ENCODE measurements at places on chromosomes 7 and 10.

- DNase-seq: no peak
These were observed 44.0 kb downstream of the AKR1D1 start for GRCh38 chr7:138120140-138120827.

DNA sequence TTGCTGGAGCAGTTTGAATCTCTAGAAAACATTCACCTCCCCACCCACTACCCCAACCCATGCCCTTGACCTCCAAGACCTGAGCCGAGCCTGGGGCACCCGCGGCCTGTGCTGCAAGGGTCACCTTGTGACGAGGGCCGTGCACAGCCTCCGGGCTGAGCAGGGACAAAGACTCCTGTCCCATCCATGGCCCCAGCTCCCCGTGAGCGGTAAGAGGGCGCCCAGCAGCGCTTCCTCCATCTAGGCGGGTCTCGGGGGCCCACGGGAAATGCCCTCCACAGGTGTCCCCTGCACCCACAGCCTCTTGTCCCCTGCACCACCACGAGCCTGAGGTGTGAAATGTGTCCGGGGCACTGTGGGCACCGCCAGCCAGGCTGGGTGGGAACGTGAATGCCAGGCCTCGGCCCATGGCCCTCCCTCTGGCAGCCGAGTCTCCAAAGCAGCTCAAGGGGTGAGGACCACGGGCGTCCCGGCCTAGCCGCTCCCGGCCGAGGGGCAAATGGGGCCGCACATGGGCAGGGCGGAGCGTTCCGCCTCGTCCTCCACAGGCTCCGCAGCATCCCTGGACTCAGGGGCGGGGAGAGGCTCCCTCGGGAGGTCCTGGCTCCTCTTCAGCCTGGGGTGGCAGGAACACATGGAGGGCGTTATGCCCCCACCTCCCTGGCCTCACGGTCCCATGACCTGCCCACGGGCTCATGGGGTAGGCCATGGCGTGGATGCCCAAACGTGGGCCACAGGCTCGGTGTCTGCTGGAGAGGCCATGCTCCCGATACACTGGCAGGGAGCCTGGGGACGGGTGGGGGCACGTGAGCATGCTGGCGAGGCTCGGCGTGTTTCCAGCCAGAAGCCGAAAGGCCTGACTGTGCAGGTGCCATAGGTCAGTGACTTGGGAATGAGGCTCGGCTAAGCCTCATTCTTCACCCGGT, 21.1 kb downstream of the DPYSL4 start:
- DNase-seq: no peak

DNA sequence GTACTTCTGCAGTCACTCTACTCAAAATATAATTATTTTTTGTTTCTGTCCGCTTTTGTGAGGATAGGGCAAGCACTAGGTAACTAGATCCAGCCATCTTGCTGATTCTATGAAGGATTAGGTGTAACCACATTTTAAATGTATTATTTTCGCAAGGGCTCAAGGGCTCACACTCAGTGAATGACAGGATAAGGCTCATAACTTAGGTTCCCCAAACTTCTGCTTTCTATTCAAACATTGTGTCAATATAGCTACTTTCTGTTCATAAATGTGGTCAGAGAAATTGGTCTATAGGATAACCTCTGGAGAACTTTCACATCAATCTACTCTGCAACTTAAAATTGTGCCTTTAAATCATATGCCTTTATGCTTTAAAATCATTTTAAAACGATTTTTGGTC, 1141.2 kb downstream of the SORCS1 start:
- no peak for DNase-seq

GRCh38 chr7:106045586-106045985, 66.5 kb downstream of the SYPL1 start:
- DNase-seq: no peak

- DNase-seq: no peak
These were observed 48.5 kb downstream of the GRID1 start for GRCh38 chr10:86317949-86318725.

DNA sequence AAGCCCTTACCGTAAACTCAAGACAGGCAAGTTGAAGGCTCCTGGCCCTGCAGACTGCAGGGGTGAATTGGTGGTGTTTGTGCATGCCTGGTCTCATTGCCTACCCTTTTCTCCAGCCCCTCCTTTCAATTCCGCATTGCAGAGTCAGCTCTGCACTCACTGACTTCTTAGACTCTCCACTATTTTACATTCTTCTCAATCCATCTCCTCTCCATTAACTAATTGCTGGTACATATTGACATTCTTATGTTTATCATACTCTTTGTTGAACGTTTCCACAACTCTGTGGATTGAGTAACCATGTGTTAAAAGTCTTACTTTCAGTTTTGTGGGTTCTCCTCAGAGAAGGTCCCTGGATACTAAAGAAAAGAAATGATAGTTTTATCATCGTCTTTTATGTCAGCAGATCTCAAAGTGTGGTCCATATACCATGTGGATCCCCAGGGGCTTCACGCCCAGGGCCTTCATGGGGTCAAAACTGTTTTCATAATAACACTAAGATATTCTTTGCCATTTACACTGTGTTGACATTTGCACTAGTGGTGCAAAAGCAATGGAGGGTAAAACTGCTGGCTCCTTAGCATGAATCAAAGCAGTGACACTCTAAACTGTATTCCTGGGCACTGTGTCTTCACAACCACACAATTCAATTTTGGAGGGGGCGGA, 135.4 kb upstream of the FZD1 start:
- DNase-seq: no peak

GRCh38 chr10:49194212-49194920, 6.2 kb upstream of the TMEM273 start:
- no peak for DNase-seq

GRCh38 chr10:71966046-71967004, 2.1 kb downstream of the CHST3 start:
- no peak for DNase-seq

GRCh38 chr7:102412548-102412947, 16.4 kb downstream of the PRKRIP1 start:
- DNase-seq: peak; percentile 55

DNA sequence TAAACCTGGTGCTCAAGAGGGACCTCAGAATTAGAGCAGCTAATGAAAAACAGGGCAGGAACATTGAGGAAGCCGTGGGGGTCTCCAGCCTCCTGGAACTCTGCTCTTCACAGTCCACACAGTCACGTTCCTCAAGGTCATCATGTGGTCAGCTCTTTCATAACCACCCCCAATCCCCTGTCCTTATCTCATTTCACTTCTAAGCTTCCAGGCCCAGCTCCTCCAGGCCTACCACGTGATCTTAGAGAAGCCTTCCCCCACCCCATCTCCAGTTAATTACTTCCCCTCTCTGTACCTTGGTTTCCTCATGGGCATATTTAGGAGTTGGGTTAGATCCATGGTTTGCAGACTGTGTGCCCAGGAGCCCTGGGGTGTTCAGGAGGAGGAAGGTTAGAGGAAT, 106.4 kb upstream of the TCF7L2 start:
- no peak for DNase-seq

DNA sequence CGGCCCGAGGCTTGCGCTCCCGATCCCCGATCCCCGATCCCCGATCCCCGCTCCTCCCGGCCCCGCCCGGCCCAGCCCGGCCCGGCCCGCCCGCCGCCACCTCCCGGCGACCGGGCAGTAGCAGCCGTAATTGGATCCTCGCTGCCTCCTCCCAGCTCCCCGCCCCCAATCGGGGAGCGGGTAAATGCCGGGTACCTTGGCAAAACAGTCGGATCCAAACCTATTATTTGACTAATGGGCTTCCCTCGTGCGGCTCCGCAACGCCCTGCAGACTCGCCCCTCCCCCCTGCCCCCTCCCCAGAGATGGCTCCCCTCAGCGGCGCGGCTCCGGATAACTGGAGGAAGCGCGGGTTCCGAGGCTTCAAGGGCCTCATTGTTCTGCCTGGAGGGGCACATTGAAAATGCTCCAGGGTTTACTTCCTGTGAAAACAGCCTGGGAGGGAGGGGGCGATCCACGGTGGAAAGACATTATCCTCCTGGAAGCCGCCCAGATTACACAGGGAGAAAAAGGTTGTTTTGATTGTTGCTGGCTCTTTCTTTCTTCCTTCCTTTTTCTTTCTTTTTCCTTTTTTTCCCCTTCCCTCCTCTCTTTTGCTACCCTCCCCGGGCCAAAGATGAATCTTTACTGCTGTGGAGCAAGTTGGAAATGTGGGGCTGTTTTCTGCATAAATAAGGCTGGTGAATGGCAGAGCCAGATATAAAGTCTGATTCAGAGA, 94.7 kb upstream of the ZMIZ1 start:
- peak; percentile 70 for DNase-seq

DNA sequence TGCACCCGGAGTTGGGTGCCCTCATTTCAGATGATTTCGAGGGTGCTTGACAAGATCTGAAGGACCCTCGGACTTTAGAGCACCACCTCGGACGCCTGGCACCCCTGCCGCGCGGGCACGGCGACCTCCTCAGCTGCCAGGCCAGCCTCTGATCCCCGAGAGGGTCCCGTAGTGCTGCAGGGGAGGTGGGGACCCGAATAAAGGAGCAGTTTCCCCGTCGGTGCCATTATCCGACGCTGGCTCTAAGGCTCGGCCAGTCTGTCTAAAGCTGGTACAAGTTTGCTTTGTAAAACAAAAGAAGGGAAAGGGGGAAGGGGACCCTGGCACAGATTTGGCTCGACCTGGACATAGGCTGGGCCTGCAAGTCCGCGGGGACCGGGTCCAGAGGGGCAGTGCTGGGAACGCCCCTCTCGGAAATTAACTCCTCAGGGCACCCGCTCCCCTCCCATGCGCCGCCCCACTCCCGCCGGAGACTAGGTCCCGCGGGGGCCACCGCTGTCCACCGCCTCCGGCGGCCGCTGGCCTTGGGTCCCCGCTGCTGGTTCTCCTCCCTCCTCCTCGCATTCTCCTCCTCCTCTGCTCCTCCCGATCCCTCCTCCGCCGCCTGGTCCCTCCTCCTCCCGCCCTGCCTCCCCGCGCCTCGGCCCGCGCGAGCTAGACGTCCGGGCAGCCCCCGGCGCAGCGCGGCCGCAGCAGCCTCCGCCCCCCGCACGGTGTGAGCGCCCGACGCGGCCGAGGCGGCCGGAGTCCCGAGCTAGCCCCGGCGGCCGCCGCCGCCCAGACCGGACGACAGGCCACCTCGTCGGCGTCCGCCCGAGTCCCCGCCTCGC, at the start of gene EGFR:
TSS of gene EGFR (plus strand) at position 657 of the 830 bp plus-strand sequence. CDS start 261 bp downstream, outside the sequence.
- peak; percentile 47 for DNase-seq

DNA sequence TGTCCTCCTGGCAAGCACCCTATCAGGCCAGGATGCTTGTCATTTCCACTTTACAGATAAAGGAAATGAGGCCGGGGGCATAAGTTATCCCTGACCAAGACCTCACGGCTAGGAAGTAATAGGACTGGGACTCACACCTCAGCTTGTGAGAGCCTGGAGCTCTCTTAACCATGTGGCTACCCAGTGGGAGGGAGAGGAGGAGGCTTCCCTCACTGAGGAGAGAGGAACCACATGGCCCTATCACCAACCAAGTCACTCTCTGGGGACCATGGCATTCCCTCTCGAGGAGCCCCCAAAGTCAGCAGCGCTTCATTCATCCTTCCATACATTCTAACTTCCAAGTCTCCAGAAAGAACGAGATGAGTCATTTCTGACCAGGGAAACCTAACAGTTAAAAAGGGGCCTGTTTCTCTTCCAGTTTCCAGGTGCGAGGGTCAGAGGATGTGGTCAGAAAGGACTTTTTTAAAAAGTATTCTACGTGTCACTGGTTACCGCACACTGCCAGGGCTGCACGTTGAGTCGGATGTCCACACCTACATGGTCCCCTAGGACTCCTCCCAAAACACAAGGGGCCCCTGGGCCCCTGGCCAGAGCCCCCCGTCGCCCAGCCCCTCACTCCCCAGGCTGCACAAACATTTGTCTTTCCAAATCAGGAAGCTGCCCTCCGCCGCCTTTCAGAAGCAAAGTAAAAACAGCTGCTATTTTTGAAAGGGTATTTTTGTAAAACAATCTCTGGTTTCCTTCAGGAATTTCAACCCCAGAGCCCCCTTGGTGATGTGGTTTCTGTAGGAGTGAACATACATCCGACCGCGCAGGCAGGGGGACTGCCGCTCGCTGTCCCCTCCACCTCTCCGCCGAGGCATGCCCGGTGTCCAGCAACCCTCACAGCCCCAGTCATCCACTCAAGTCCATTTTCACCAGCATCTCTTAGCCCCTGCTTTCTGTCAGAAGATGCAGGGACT, 128.2 kb upstream of the CHST15 start:
- no peak for DNase-seq

Data from posterior cingulate gyrus (tissue), 11 donors.